Activated T-cell treated with anti-CD3 and anti-CD28 coated beads for 48 hours (primary cell): ENCODE measurements at places on chromosomes 6 and 20.

DNA sequence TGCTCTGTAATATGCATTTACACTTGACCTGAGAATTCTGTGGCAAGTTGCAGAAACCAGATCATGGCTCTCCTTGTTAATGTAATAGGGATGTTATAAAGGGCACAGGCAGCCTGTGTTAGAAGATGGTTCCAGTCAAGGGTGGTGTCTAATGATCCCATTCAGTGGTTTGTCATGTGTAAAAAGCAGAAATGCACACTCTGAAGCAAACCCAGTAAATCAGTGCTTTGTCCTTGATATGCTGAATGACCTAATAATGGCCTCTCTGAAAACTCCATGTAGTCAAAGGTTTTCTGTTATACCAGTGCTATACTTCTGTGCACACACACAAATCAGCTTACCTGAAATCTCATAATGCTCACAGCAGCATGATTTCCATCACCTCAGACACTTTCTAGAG, 66.2 kb downstream of the SOBP start:
- no peak for DNase-seq

- DNase-seq = peak; percentile 10
Measured at GRCh38 chr20:18056174-18057100, 1.3 kb downstream of the OVOL2 start.

- no peak for DNase-seq
Measured at GRCh38 chr6:34922177-34922663, 33.2 kb downstream of the ANKS1A start.

GRCh38 chr6:81753711-81754577, 1.5 kb upstream of the TENT5A start:
- DNase-seq = peak; percentile 78

- DNase-seq = no peak
Measured at GRCh38 chr20:22958390-22958789, 76.7 kb upstream of the SSTR4 start.

GRCh38 chr20:21237956-21238799, 65.0 kb upstream of the XRN2 start:
- no peak for DNase-seq

DNA sequence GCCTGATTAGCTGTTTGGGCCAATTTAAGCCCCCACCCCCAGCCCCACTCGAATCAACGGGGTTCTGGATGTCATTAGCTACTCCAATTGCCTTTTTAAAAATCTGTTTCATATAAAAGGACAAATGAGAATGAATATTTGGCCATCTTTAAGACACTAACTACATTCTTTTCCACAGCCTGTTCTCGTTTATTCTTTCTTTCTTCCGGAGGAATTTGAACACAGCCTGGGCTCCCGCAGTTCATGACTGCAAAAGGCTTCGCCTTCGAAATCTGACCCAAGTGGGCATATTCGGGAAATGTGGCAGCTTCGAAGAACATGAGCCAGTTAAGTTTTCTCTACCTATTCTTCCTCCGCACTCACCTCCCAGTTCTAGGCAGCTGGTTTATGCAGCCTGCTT, 49.4 kb upstream of the NFATC2 start:
- no peak for DNase-seq
